Colonic mucosa (tissue), 4 donors: ENCODE measurements at places on chromosomes 5 and 9. TPM values are rescaled to one million over a fixed set of nuclear protein-coding genes. Genes with fewer than 3 reads are reported as not detected.

GRCh38 chr9:121069396-121069795 is 5.4 kb upstream of the CNTRL start:
- no peak for DNase-seq

MARVELD2 gene
- total RNA-seq: 51.2 TPM

RNF183 gene
- total RNA-seq: 9.2 TPM

C5orf58 gene
- total RNA-seq: not detected

DNA sequence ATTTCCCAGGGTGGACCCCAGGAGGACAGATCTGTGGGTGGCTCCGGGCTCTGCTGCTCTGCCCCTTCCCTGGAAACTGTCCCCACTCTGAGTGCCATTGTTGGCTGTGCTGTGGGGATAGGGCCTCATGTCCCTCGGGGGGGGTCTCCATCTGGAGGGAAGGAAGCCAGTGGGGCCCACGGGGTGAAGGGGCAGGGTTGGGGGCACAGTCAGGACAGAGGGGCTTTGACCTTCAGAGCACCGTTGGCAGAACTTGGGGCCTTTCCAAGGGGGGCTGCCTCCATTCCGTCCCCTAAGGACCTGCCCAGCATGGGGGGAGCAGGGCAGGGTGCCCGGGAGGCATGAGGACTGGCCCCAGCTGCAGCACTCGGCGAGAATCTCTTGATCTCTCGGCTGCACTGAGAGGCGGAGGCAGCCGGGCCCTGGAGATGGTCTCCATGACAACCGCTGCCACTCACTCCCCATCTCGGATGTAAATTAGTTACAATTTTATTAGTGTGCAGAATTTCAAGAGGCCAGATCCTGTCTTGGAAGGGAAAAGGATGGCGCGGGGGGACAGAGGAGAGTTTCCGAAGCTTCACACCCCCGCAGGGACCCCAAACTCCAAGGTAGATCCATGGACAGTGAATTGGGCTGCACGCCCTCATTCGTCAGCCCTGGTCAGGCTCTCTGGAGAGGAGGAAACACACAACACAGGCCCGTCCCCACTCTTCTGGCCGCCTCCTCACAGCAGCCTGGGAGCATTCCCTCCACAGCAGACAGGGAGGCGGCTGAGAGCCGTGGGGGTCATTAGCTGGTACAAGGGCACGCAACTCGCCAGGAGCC is 216.2 kb upstream of the IER5L start:
- DNase-seq: no peak

DNA sequence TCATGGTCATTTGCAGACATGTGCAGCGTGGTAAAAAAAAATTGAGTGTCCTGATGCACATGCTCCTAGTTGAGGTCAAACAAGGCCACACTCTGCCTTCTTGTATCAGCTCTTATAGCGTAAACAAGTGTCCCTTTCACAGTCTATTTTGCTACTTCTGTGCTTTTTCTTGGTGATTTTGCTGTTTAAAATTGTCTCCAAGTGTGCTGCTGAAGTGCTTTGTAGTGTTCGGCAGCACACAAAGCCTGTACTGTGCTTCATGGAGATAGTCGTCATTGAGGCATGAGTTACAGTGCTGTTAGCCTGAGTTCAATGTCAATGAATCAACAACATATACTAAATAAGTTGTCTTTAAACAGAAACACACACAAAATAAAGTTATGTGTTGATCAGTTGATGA is 690.4 kb upstream of the MEF2C start:
- no peak for DNase-seq

GRCh38 chr9:109765830-109766229 is 14.2 kb upstream of the PALM2AKAP2 start:
- no peak for DNase-seq

DNA sequence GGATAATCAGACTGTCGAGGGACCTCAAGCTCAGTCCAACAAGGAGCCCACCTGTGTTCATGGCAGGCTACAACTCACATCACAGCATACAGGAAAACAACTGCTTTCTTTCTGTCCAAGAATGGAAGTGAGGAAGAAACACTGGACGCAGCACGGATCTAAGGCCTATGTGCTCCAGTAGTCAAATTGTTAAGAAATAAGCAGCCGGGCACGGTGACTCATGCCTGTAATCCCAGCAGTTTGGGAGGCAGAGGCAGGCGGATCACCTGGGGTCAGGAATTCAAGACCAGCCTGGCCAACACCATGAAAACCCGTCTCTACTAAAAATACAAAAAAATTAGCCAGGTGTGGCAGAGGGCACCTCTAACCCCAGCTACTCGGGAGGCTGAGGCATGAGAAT is 427.8 kb downstream of the BNC2 start:
- no peak for DNase-seq

PCDHGB2 gene
- total RNA-seq: 0.47 TPM

ACO1 gene
- total RNA-seq: 50.8 TPM

UBE2QL1 gene
- total RNA-seq: 0.12 TPM

EHMT1 gene
- 56.2 TPM for total RNA-seq

GRCh38 chr5:173884402-173885053 is 3.6 kb upstream of the CPEB4 start:
- peak; percentile 78 for DNase-seq

DNA sequence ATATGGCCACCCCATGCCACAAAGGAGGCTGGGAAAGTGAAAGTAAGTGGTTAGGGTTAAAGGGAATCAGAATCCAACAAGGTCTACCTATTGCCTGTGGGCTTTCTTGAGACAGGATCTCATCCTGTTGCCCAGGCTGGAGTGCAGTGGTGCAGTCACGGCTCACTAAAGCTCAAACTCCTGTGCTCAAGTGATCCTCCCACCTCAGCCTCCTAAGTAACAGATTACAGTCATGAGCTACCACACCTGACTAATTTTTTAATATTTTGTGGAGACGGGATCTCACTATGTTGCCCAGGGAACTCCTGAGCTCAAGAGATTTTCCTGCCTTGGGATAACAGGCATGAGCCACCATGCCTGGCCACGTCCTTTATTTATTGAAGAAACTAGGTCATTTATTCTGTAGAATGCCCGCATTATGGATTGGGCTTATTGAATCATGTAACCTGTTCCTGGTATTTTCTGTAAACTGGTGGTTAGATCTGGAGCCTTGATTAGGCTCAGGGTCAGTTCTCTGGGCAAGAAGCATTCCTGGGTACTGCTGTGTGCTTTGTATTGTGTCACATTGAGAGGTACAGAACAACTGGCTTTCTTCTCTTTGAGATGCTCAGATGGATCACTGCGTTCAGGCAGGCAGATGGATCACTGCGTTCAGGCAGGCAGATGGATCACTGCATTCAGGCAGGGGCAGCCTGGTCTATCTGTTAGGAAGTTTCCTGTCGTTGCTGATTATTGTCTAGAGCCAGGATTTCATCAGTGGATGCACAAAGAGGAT is 41.6 kb downstream of the ERGIC1 start:
- no peak for DNase-seq

APC gene
- total RNA-seq: 36.0 TPM

GRCh38 chr5:179311581-179311980 is 33.7 kb downstream of the ADAMTS2 start:
- no peak for DNase-seq

DNA sequence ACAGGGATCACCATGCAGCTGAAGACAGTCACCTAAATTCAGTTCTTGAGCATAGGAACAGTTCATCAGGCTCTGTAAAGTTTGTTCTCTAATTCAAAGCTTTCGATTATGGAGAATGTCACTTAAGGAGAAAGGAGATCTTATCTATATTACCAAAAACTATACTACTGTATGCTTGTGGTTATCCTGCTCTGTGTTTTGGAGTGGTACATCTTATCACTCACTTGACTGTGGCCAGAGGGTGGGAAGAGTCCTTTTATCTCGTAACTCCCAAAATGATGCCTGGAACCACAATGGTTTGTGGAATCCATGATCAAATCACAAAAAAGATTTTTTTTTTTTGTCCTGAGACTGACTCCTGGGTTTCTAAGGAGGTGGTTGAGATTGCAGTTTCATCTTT is 230.7 kb downstream of the COMMD10 start:
- DNase-seq: no peak

GRCh38 chr5:31378838-31379237 is 153.1 kb downstream of the DROSHA start:
- DNase-seq: no peak

FANCC gene
- total RNA-seq: 10.5 TPM

- DNase-seq: peak; percentile 94
Observed at GRCh38 chr9:4662108-4662988, at the start of gene PLPP6. PLPP6 (plus strand) TSS chr9:4662294; CDS start chr9:4662376, 82 bp downstream.

GRCh38 chr5:39076757-39077728 is 2.8 kb upstream of the RICTOR start:
- DNase-seq: no peak

GRCh38 chr9:36738318-36738976 is 165.8 kb downstream of the MELK start:
- no peak for DNase-seq

DNA sequence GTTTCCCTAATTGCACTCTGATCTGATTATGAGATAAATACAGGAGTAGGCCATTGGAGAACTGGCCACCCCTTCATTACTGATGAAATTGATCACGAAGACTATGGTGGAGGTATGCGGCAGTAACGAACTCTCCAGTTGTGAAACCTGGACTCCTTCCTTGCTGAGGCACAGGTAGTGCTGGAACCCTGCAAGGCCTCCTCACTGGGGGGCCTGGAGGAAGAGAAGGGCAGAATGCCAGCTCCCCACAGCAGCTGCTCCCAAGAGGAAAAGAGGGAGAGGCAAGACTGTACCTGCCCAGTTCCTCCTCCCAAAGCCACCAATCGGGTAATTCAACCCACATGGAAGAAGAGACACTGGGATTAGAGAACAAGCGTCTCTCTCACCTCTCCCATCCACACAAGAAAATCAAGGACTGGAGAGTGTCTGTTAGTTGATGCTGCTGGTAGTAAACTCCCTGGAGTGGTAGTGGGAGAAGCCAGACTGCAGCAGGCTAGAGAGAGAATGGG is 19.1 kb upstream of the TRIO start:
- no peak for DNase-seq
